Upper lobe of right lung (tissue), 1 donor: ENCODE measurements at places on chromosomes 6 and 20. TPM values are rescaled to one million over a fixed set of nuclear protein-coding genes. Genes with fewer than 3 reads are reported as not detected.

- H3K4me3 ChIP-seq: no peak overlapping the region
- no peaks in the 10 kb centered on the region for H3K27me3 ChIP-seq
- no peak for DNase-seq
- peaks cover 21% of the 10 kb centered on the region for H3K4me1 ChIP-seq
- H3K36me3 ChIP-seq: no peaks in the 10 kb centered on the region
These were observed 91.3 kb upstream of the ADGRF1 start for GRCh38 chr6:47133230-47134000.

- peaks cover 3% of the 10 kb centered on the region for H3K4me1 ChIP-seq
- H3K36me3 ChIP-seq: no peaks in the 10 kb centered on the region
- H3K27me3 ChIP-seq: no peaks in the 10 kb centered on the region
- no peak overlapping the region for H3K4me3 ChIP-seq
These were observed 742.8 kb downstream of the MAFB start for GRCh38 chr20:39946053-39946810.

- no peaks in the 10 kb centered on the region for H3K27me3 ChIP-seq
- H3K4me3 ChIP-seq: no peak overlapping the region
- H3K27ac ChIP-seq: no peak overlapping the region
- no peaks in the 10 kb centered on the region for H3K36me3 ChIP-seq
These were observed 16.3 kb upstream of the ARFGEF3 start for GRCh38 chr6:138145402-138145801.

The RNF144B gene
- total RNA-seq: 82.4 TPM

The APOM gene
- total RNA-seq: 2.6 TPM

- DNase-seq: no peak
- peaks cover 55% of the 10 kb centered on the region for H3K36me3 ChIP-seq
- H3K27ac ChIP-seq: no peak overlapping the region
- H3K4me3 ChIP-seq: no peak overlapping the region
These were observed 109.0 kb downstream of the RALGAPA2 start for GRCh38 chr20:20603339-20603990.

DNA sequence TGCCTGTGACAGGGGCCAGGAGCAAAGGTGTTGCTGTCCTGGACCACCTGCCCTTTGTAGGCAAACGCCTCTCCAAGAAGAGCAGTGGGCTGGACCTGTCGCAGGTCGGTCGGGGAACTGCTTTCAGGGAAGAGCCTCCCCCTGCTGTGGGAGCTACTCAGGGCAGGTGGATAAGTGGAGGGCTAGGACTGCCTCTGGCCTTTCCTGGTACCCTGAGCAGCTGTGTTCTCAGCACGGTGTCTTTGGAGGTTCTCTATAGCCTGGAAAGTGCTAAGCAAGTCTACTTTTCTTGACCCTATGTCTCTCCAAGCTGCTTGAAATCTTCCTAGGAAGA lies 35.0 kb downstream of the BPIFB1 start:
- no peak overlapping the region for H3K27ac ChIP-seq
- no peaks in the 10 kb centered on the region for H3K27me3 ChIP-seq
- H3K4me1 ChIP-seq: no peaks in the 10 kb centered on the region
- H3K4me3 ChIP-seq: no peak overlapping the region
- DNase-seq: no peak

The TLDC2 gene
- 1.6 TPM for total RNA-seq

The TINAG gene
- total RNA-seq: not detected

DNA sequence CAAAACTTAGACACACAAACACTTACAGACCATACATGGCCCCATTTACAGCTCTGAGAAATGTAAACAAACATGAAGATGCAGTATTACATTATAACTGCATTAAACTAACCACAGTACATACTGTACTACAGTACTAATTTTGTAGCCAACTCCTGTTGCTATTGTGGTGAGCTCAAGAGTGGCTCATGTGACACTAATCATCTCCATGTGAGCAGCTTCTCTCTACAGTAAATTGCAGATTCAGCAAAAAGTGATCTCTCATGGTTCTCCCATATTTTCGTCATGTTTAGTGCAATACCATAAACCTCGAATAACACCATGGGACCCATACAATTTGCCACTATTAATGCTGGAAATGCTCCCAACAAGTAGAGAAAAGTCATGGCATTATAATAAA lies 860.4 kb downstream of the EPHA7 start:
- H3K4me3 ChIP-seq: no peak overlapping the region
- no peak for DNase-seq
- no peaks in the 10 kb centered on the region for H3K27me3 ChIP-seq
- no peak overlapping the region for H3K27ac ChIP-seq
- no peaks in the 10 kb centered on the region for H3K36me3 ChIP-seq

- no peaks in the 10 kb centered on the region for H3K36me3 ChIP-seq
- H3K27ac ChIP-seq: no peak overlapping the region
- H3K4me1 ChIP-seq: no peaks in the 10 kb centered on the region
- no peak for DNase-seq
- no peak overlapping the region for H3K4me3 ChIP-seq
- no peaks in the 10 kb centered on the region for H3K27me3 ChIP-seq
These were observed 140.1 kb upstream of the BEND6 start for GRCh38 chr6:56814802-56815201.

The PCSK2 gene
- total RNA-seq: 17.7 TPM

- no peak overlapping the region for H3K27ac ChIP-seq
- no peak for DNase-seq
- H3K27me3 ChIP-seq: no peaks in the 10 kb centered on the region
These were observed 34.3 kb downstream of the ADGRF1 start for GRCh38 chr6:47007657-47008396.

- H3K4me1 ChIP-seq: peaks cover 23% of the 10 kb centered on the region
- H3K27me3 ChIP-seq: peaks cover 63% of the 10 kb centered on the region
- no peaks in the 10 kb centered on the region for H3K36me3 ChIP-seq
- H3K4me3 ChIP-seq: no peak overlapping the region
- DNase-seq: no peak
- no peak overlapping the region for H3K27ac ChIP-seq
These were observed 1.2 kb upstream of the ULBP2 start for GRCh38 chr6:149940672-149940982.

- H3K27ac ChIP-seq: peak overlapping the region; percentile 89
- peaks cover 6% of the 10 kb centered on the region for H3K4me1 ChIP-seq
- peaks cover 40% of the 10 kb centered on the region for H3K27me3 ChIP-seq
These were observed 92.8 kb upstream of the BTN3A2 start for GRCh38 chr6:26272171-26272637.

DNA sequence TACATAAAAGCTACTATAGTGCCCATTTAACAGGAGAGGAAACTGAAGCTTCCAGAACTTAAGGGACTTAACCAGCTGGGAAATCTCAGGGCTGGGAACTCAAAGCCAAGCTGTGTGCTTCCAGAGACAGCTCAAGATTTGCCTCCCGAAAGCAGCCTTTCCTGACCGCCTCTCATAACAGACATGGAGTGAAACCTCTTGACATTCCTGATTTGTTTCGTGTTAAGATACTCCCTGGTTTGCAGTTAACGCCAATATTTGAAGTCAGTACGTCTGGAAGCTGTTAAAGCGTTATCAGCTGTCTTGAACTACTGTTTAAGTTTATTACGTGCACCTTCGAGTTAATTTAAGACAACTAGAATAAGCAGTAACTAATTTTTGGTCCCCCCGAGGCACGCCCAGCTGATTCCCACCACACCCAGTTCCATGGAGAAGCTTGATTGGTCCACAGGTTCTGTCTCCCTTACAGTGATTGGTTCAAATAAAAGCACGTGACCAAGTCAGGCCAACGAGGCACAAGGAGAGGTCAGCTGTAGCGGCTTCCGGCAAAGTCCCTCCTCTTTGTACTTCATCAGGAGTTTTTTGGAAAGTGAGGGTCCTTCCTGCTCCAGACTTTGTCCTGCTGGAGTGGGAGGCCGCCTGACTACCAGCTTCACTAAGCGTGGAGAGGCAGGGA lies 8.9 kb upstream of the TCP11 start:
- no peak overlapping the region for H3K4me3 ChIP-seq
- DNase-seq: no peak
- H3K36me3 ChIP-seq: no peaks in the 10 kb centered on the region
- H3K27me3 ChIP-seq: no peaks in the 10 kb centered on the region

The GRM1 gene
- 0.09 TPM for total RNA-seq

DNA sequence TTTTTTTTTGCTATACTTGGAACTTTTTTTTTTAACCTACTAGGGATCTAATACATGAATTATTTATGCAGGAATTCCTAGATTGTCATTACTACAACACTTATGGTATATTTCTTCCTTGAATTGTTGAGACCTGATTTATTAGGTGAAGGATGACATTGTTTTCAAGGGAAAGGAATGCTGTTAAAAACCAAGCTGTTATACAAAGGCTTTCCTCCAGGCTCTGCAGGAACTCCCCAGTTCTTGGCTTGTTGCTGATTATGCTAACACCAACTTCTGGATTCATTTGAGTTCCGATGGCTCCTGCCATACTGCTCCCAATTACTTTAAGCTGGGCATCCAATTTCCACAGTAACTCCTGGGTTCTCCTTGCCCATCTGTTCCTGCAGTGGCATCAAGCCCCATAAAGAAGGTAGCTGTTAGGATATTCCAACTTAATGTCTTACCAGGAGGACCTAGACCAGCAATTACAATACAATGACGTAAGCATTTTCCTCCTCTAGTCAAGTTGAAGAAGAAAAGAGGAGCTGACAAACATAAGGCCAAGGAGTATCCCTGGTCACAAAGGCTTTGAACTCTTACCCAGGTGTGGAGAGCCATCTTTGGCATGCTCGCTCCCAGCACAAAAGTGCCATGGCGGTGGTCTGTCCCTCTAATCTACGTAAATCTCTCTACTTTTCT lies 215.9 kb upstream of the AGPAT4 start:
- H3K27me3 ChIP-seq: no peaks in the 10 kb centered on the region
- no peak for DNase-seq
- no peak overlapping the region for H3K27ac ChIP-seq
- H3K4me3 ChIP-seq: no peak overlapping the region
- no peaks in the 10 kb centered on the region for H3K4me1 ChIP-seq

- H3K4me1 ChIP-seq: no peaks in the 10 kb centered on the region
- DNase-seq: no peak
- H3K4me3 ChIP-seq: no peak overlapping the region
- no peaks in the 10 kb centered on the region for H3K27me3 ChIP-seq
- H3K27ac ChIP-seq: no peak overlapping the region
These were observed 48.6 kb downstream of the CDH4 start for GRCh38 chr20:61300709-61301108.

The FAM83C gene
- not detected for total RNA-seq

The IPCEF1 gene
- 8.8 TPM for total RNA-seq

- no peak overlapping the region for H3K4me3 ChIP-seq
- peaks cover 9% of the 10 kb centered on the region for H3K4me1 ChIP-seq
- no peaks in the 10 kb centered on the region for H3K27me3 ChIP-seq
- H3K36me3 ChIP-seq: peaks cover 22% of the 10 kb centered on the region
- no peak overlapping the region for H3K27ac ChIP-seq
These were observed 5.5 kb upstream of the ABCF1 start for GRCh38 chr6:30565772-30566171.

The WFDC5 gene
- 1.3 TPM for total RNA-seq

The FRK gene
- 7.2 TPM for total RNA-seq

The HLA-DRA gene
- 1,444 TPM for total RNA-seq

GRCh38 chr20:56483970-56484369 lies 15.5 kb downstream of the RTF2 start:
- no peak for DNase-seq
- H3K4me1 ChIP-seq: no peaks in the 10 kb centered on the region
- no peak overlapping the region for H3K27ac ChIP-seq
- peaks cover 89% of the 10 kb centered on the region for H3K36me3 ChIP-seq

DNA sequence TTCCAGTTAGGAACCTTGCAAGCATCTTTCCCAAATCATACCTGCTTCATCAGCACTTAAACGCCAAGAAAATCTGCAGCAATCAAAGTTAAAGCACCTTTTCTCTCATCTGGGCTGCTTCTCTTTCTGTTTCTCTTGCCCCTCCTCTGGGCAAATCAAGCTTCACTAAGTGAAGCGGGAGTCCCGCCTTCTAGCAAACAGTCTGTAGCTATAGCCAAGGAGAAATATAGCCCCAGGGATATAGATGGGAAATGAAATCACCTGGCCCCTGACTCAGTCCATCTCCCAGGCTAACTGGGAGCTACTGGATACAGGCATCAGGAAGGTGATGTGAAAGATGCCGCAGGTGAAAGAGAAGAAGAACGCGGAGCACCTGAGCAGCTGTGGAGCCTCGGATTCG lies 481.9 kb downstream of the C6orf118 start:
- no peaks in the 10 kb centered on the region for H3K27me3 ChIP-seq
- no peak overlapping the region for H3K4me3 ChIP-seq
- no peaks in the 10 kb centered on the region for H3K36me3 ChIP-seq
- no peaks in the 10 kb centered on the region for H3K4me1 ChIP-seq
- H3K27ac ChIP-seq: no peak overlapping the region

DNA sequence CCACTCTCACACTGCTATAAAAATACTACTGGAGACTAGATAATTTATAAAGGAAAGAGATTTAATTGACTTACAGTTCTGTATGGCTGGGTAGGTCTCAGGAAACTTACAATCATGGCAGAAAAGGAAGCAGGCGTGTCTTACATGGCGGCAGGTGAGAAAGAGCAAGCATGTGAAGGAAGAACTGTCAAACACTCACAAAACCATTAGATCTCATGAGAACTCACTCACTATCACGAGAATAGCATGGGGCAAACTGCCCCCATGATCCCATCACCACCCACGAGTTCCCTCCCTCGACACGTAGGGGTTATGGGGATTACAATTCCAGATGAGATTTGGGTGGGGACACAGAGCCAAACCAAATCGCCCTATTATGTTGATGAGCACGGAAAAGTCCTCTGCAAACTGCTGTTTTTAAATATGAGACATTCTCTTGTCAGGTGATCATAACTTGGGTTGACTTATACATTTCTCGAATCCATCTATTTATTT lies 133.5 kb downstream of the AIG1 start:
- H3K4me3 ChIP-seq: no peak overlapping the region
- H3K4me1 ChIP-seq: no peaks in the 10 kb centered on the region
- DNase-seq: no peak
- no peaks in the 10 kb centered on the region for H3K36me3 ChIP-seq
- no peaks in the 10 kb centered on the region for H3K27me3 ChIP-seq
- H3K27ac ChIP-seq: no peak overlapping the region

The MACROD2 gene
- 78.2 TPM for total RNA-seq

- H3K36me3 ChIP-seq: no peaks in the 10 kb centered on the region
- H3K27me3 ChIP-seq: peaks cover 10% of the 10 kb centered on the region
- H3K4me1 ChIP-seq: no peaks in the 10 kb centered on the region
- DNase-seq: no peak
- H3K27ac ChIP-seq: no peak overlapping the region
- no peak overlapping the region for H3K4me3 ChIP-seq
These were observed 26.1 kb downstream of the ZNF311 start for GRCh38 chr6:28978959-28979561.

GRCh38 chr6:143759666-143760065 lies 81.9 kb downstream of the PHACTR2 start:
- peak overlapping the region; percentile 11 for H3K27ac ChIP-seq
- peaks cover 6% of the 10 kb centered on the region for H3K36me3 ChIP-seq
- no peaks in the 10 kb centered on the region for H3K27me3 ChIP-seq
- no peak for DNase-seq
- no peak overlapping the region for H3K4me3 ChIP-seq

The CLPSL2 gene
- total RNA-seq: not detected

GRCh38 chr20:11755071-11755841 lies 162.4 kb upstream of the BTBD3 start:
- no peak overlapping the region for H3K4me3 ChIP-seq
- H3K27me3 ChIP-seq: no peaks in the 10 kb centered on the region
- H3K27ac ChIP-seq: no peak overlapping the region
- no peaks in the 10 kb centered on the region for H3K36me3 ChIP-seq
- no peaks in the 10 kb centered on the region for H3K4me1 ChIP-seq

- H3K27ac ChIP-seq: no peak overlapping the region
- no peak for DNase-seq
- no peaks in the 10 kb centered on the region for H3K36me3 ChIP-seq
- H3K27me3 ChIP-seq: no peaks in the 10 kb centered on the region
- H3K4me3 ChIP-seq: no peak overlapping the region
- peaks cover 13% of the 10 kb centered on the region for H3K4me1 ChIP-seq
These were observed 115.7 kb downstream of the PRIM2 start for GRCh38 chr6:57432919-57433684.

- DNase-seq: no peak
- H3K27me3 ChIP-seq: no peaks in the 10 kb centered on the region
- no peak overlapping the region for H3K27ac ChIP-seq
These were observed 63.5 kb downstream of the LYRM2 start for GRCh38 chr6:89574910-89575561.
